ENCODE measurements at places on chromosomes 11 and 22.

DNA sequence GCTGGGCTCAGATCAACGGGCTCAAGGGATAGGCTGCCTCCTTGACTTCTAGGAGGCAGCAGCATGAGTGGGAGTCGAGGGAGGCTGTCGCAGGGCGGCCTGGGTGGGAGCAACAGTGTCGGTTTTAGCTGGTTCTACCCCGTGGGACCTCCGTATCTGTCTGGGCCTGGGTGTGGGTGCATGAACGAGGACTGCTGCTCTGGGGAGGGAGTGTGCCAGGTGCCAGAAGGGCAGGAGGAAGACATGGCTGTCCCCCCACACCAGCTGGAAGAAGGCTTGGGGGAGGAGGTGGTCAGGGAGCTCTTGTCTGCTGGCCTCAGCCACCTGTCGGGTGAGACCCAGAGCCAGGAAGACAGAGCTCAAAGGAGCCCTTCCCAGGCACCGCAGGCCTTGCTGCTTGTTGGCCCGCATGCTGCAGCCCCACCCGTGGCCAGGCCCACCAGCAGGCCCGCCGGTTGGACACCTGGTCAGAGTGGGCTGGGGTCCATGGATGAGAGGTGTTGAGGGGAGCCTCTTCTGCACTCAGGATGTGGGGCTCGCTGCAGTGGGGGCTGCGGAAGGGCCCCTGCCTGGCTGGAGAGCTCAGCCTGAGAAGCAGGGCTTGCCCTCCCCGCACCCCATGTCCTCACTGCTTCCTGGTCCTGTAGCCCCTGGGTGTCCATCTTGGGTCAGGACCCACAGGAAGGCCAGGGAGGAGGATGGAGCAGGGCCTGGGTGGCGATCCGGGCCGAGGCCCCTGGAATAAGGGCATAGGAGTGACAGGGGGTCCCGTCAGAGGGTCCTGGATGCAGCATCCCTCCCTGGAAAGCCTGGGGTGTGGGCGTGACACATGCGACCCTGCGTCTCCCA is 3.4 kb downstream of the CEND1 start:
- no peak for DNase-seq

DNA sequence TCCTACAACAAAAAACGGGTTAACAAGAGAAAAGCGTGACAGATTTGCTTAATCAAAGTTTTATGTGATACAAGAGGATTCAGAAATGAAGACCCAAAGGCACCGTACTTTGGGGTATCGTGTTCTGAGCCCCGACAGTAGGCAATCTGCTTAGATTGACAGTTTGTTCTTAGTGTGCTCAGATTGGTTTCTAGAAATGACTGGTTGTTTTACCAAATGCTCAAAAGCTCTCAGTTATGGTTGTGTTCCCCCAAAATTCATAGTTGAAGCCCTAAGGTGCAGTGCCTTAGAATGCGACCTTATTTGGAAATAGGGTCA is 102.7 kb downstream of the RASSF10 start:
- DNase-seq: no peak

DNA sequence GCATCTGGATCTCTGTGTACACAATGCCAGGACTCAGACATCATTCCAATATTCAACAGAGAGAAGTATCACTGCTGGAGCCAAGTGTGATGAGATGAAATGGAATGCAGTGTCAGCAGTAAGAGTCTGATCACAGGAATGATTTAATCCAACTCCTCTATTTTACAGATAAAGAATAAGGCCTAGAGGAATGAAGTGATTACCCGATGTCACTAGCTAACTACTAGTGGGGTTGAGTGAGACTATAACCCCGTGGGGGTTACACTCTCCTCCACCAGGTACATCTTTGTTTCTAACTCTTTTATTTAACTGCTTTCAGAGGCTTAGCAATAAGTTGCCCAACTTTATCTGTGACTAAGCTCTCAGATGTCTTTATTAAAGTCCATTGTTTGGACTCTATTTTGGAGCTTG is 94.2 kb upstream of the FAT3 start:
- DNase-seq: no peak

GRCh38 chr11:92269021-92269420 is 44.4 kb downstream of the FAT3 start:
- no peak for DNase-seq

DNA sequence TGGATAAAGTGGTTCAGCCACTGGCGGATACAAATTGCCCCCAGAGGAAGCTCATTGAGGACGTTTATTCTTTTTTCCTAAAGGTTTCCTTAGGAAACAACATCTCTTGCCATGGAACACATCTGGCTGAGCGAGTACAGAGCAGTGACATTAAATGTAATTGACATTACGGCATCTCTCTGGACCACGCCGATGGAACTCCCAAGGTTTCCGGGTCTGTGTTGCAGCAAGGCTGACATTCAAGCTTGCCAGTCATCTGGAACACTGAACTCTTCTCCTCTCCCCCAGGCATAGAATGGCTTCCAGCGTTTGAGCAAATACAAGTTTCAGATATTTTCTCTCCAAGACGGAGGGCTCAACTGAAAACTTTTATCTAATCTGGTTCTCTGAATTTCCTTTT is 42.1 kb downstream of the CLMP start:
- no peak for DNase-seq
